Naive thymus-derived CD4-positive, alpha-beta T cell (primary cell): ENCODE measurements at places on chromosomes 6 and 20.

DNA sequence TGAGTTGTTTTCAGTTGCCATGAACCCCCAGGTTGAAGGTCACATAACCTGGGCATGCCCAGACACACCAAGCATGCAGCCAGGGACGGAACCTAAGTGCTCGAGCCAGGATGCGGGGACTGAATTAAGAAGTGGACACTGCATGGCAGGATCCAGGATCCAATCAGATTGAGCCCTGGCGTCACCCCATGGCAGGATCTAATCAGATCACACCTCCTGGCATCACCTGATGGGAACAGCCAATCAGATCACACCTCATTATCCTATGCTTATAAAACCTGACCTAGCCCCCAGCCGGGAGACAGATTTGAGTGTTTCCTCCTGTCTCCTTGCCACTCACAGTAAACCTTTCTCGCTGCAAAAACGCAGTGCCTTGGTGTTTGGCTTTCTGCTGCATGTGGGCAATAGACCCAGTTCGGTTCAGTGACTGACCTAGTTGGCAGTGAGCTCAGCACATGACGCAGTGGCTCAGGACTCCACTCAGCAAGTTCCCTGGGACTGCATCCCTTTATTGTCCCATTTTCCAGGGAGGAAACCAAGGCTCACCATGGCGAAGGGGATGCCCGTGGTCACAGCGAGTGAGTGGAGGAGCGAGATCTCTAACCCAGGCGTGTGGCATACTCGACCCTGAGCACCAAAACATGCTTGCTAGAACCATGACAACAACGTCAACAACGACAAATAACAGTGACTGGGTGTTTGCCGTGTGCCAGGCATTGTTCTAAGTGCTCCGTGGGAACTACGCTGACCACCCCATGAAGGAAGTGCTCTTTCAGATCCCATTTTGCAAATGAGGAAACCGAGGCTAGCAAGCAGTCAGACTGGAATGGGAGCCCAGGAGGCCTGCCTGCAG is 66.3 kb downstream of the RBM38 start:
- no peaks in the 10 kb centered on the region for H3K36me3 ChIP-seq
- H3K27me3 ChIP-seq = no peaks in the 10 kb centered on the region
- peaks cover 4% of the 10 kb centered on the region for H3K4me1 ChIP-seq
- H3K27ac ChIP-seq = no peak overlapping the region
- H3K4me3 ChIP-seq = no peak overlapping the region
- DNase-seq = no peak

GRCh38 chr6:42294759-42295158 is 77.1 kb upstream of the MRPS10 start:
- no peaks in the 10 kb centered on the region for H3K27me3 ChIP-seq
- H3K36me3 ChIP-seq = no peaks in the 10 kb centered on the region
- H3K27ac ChIP-seq = no peak overlapping the region
- DNase-seq = no peak
- no peak overlapping the region for H3K4me3 ChIP-seq

GRCh38 chr6:133286765-133287164 is 45.6 kb downstream of the EYA4 start:
- H3K27ac ChIP-seq = no peak overlapping the region
- no peak for DNase-seq
- no peak overlapping the region for H3K4me3 ChIP-seq
- H3K27me3 ChIP-seq = no peaks in the 10 kb centered on the region

DNA sequence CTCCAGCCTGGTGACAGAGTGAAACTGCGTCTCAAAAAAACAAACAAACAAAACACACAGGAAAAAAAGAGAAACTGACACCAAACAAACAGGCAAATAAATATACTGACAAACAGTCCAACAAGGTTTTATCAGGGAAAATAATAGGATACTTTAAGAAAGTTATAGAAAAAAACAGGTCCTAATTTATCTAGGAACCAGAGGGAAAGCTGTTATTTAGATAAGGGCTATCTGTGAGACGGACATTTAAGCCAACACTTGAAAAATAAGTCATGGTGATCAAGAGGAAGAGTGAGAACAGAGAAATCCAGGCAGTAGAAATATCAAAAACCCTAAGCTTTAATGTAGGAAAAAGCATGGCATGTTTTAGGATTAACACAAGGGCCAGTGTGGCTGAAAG is 68.9 kb downstream of the FAM217A start:
- peak overlapping the region; percentile 4 for H3K27ac ChIP-seq
- H3K4me3 ChIP-seq = no peak overlapping the region
- H3K36me3 ChIP-seq = no peaks in the 10 kb centered on the region
- DNase-seq = no peak
- H3K27me3 ChIP-seq = no peaks in the 10 kb centered on the region
